OCI-LY7 (cell line): ENCODE measurements at places on chromosomes 5 and 9.

DNA sequence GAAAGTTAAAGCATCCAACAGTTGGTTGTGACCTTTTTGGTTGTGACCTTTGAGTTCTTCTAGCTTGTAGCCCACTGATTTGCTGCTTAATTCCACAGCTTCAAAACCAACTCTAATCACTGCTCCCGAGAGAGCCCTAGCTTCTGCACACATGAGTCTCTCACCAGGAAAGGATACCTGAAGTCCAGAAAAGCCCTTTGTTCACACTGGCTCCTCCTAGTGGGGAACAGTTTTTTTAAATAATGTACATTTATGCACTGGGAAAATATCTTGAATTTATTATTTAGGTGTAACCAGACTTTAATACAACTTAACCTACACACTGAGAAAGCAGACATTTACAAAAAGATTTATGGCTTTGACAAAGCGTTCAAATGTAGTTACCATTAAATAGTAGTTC is 120.2 kb upstream of the CCDC152 start:
- DNase-seq: peak; percentile 10

DNA sequence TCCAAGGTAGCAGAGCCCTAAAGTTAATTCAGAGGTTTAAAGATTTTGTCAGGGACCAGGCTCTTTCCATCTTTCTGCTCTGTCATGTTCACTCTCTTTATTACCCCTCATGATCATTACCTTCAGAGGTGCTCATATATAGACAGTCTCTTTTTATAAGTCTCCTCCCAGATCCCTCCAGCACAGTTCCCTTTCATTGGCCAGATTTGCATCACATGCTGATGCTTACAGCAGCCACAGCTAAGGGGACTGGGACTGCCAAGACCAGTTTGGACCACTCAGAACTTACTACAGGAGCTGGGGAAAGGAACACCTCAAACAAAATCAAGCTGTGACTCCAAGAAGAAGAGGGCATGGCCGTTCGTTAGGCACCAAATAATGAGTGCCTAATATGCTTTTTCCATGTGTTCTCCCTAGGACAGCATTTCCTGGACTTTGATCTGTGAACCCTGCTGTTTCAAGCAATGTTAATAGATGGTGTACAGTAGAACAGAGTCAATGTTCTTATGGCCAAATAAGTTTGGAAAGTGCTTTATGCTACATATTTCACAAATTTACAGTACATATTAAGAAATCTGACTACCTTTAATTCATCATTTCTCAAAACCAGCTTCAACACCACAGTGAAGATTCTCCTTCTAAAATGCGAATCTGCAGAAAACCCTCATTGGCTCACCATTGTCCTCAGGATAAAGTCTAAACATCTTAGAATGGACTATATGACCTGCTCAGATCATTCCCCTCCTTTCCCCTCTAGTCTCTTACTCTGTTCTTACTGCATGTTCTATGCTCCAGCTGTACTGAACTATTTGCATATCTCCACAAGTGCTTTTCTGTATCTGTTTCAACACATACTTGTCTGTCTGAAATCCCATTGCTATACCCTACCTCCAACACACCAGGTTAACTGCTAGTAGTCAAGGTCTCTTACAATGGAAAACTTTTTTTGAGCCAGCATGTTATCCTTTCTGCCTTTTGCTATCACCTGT is 3.4 kb downstream of the C5orf58 start:
- no peak for DNase-seq

- no peak for DNase-seq
These were observed 733 bp downstream of the COL23A1 start for GRCh38 chr5:178589180-178590140.

GRCh38 chr9:122228568-122229484 is at the start of gene LHX6:
TSS of gene LHX6 (minus strand) at chr9:122228957. CDS start at chr9:122228740, 217 bp downstream.
- no peak for DNase-seq

DNA sequence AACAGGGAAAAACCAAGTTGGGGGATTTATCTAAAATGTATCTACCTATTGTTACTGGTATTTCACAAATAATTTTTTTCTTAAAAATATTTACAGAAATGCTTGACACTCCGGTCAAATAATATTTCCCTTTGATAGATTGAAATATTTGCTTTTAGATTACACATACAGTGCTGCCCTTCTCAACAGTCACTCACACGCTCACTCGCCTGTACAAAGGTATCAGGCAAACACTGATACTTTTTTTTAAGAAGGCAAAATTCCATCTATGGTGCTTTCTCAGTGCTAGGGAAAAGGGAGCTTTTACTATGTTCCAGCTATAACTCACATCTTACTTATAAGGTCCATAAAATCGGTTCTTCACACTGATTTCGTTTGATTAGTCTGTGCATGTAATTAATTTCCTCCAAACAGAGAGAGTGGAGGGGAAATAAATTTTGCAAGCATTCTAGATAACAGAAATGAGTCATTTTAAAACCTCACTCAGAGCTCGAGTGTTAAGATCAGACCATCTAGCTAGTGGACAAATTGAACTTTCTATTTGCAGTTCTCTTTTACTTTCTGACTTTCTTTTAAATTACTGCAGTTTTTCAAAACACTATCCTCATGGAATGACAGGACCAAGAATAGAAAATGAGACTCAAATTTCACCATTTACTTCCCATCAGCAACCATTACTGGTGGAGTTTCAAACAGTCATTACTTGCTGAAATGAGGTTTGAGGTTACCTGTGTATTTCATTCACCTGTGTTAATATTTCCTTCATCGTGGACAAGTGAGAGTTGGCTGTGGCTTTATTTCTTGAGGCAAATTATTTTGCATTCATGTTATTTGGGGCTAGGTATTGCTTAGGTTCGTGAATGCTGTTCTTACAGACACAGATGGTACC is 273.2 kb downstream of the RAB3C start:
- no peak for DNase-seq

DNA sequence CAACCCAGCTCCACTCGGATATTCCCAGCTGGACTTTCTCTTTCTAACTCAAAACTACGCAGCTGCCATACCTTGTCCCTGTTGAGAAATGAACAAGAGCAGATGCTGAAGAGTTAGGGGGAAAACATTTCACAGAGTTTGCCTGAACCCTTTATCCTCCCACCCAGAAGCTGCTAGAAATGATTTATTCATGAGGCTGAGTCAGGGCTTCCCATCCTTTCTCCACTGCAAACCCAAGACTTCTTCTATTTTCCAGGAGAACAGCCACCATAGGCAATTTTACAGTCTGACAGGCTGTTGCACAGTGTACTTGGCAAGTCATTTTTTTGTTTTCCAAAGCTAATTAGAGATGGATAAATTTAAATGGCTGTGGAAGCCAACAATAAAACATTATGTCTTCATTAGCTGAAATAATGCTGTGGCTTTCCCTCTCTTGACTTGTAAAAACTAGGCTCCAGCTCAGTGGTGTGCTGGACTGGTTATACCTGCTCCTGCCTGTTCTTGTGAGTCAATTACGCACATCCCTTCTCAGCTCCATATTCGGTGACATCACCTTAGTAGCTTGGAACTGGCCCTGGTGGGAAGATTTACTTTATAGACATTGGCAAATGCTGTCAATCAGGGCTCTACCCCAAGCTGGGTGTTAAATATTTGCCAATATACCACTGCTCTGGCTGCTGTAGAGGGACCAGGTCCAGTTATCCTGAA is 71.9 kb downstream of the KIF4B start:
- DNase-seq: no peak
